Muscle of leg (tissue), 16 donors: ENCODE measurements at places on chromosomes 5 and 9. TPM values are rescaled to one million over a fixed set of nuclear protein-coding genes. Genes with fewer than 3 reads are reported as not detected.
A peak's percentile ranks its signal among the peaks of the same experiment; 100 is the strongest.

Gene THBS4
- polyA plus RNA-seq, result 132 TPM

GRCh38 chr5:10485142-10485795, 43.6 kb downstream of the ROPN1L start:
- peak; percentile 52 for DNase-seq

Gene ERMP1
- 7.9 TPM for polyA plus RNA-seq

GRCh38 chr9:123089040-123089439, 55.6 kb downstream of the GPR21 start:
- DNase-seq, result no peak

DNA sequence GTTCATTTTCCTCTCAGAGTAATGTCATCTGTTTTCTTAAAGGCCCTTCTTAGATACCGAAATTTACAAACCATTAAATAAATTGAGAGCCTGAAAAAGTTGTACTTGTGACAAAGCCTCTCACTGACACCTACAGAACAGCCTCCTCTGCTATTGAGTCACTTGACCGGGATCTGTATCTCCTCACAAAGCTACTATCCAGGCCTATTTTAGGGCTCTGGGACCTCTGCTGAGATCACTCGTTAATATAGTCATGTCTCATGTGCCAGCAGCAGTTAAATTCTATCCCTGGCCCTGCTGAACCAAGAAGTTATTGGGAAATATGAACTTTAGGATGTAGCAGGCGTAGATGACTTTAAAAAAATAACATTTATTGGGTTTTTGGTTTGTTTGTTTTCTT, 31.1 kb downstream of the FBXO38 start:
- DNase-seq, result peak; percentile 7

DNA sequence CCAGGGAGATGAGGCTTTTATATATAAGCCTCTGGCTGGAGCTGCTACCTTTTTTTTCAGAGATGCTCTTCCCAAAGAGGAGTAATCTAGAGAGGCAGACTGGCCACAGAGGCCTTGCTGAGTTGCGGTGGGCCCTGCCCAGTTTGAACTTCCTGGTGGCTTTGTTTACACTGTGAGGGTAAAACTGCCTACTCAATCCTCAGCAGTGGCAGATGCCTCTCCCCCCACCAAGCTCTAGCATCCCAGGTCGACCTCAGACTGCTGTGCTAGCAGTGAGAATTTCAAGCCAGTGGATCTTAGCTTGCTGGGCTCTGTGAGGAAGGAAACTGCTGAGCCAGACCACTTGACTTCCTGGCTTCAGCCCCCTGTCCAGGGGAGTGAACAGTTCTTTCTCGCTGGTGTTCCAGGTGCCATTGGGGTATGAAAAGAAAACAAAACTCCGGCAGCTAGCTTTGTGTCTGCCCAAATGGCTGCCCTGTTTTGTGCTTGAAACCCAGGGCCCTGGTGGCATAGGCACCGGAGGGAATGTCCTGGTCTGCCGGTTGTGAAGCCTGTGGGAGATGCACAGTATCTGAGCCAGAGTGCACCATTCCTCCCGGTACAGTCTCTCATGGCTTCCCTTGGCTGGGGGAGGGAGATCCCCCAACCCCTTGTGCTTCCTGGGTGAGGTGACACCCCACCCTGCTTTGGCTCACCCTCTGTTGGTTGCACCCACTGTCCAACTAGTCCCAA, 219.5 kb upstream of the IZUMO3 start:
- DNase-seq, result no peak

DNA sequence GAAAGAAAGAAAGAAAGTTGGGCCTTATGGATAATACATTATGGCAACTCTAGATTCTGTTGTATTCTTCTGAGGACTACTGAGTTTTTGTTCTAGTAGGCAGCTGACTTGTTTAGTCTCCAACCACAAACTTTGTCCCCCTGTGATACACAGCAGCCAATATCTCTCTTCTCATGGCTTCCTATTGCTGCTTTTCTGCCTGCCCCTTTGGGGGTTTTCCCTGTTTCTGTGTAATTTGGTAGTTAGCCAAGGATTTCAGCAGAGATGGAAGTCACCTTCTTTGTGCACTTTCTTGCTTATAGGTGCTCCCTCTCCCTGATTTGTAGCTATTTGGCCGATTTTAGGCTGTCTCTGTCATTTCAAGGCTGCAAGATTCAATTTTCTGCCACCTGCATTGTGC, 109.6 kb downstream of the FGF1 start:
- DNase-seq, result no peak

DNA sequence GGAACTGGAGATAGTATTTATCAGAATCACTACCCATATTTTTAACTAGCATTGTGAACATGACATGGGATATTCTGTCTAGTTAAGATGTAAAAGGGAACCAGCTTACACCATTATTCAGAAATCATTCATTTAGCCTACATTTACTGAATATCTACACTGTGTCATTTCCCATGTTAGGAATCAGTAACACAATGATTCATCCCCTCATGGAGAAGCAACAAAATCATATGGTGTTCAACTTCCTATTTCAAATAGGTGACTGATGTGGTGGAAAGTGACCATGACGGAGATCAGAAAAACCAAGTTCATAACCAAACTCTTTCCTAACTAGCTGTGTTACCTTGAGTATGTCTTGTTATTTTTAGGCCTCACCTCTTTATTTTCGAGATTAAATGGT, 550.0 kb upstream of the TUSC1 start:
- DNase-seq, result no peak

GRCh38 chr9:134597041-134597913, 44.3 kb upstream of the COL5A1 start:
- DNase-seq, result no peak

DNA sequence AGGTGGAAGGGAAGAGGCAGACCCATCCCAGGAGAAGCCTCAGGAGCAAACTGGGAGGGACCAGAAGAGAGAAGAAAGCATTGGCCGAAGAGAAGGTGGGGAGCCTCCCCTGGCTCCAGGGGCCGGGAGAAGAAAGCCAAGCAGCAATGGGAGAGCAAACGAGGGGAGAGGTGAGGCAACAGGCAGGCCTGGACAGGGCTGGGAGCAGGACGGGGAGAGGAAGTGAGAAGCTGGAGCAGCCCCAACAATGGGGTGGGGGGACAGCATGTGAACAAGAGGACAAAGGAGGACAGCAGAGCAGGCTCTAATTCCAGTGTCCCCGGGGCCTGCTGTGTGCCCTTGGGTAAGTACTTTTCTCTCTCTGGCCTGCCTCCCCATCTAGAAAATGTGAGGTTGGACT, 115.3 kb downstream of the PSD2 start:
- no peak for DNase-seq

DNA sequence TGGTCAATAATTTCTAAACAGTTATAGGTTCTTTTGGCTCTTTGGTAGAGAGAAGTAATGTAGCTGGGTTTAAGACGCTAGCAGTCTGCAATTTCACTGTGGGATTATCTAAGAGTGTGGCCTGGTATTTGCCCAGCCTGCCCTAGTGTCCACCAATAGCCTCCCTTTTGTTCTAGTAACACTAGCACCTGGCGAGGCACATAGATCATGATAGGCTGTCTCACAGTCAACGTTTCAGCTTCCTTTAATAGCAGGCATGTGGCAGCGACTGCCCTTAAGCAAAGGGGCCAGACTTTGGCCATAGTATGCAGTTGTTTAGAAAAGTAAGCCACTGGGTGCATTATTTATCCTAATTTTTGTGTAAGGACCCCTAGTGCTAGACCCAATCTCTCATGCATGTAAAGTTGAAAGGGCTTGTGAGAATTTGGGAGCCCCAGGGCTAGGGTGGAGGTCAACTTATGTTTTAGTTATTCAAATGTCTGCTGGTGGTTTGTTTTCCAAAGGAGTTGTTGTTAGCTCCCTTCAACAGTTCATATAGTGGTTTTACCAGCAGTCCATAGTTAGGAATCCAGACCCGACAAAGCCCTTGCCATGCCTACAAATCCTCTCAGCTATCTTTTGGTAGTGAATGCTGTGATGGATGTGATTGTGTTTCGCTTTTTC, 274.3 kb downstream of the HTR1A start:
- DNase-seq, result no peak

DNA sequence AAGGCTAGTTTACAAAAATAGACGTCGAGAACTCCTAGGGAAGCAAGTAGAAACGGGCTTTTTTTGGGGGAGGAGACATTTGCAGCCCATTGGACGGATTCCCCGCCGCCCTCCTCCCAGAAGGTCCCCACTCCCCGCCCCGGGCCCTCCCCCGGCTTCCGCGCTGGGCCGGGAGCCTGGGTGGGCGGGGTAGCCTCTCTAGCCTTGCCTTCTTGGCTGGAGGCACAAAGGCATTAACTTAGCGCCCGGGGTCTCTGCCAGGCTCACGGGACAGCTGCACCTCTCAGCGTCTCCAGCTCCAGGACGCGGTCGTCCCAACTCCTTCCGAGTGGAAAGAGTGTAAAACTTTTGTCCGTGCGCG, at the start of gene DMRTA1:
Gene DMRTA1, plus strand, starts transcription at position 236 of the 361 bp plus-strand sequence. CDS start 242 bp downstream, outside the sequence.
- DNase-seq, result peak; percentile 93

- DNase-seq, result peak; percentile 64
Measured at GRCh38 chr5:32707418-32707997, 3.6 kb upstream of the NPR3 start.

Gene ZFP37
- polyA plus RNA-seq, result 2.7 TPM

DNA sequence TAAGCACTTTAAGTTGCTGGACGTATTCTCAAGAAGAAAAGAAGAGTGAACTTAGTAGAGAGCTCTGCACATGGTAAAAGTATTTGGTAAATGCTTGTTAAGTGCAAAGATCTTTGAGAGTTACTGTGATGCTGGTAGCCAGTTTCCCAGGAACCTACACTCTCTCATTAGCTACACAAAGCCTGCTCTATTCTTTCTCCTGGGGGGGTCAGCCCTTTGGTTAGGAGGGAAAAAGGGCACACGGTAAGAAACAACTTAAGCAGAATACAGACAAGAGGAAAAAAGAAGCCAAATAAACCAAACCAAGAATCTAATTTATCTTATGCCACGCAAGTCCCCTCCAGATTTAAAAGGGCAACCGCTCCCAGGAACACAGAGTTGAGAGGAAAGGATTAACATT, 1100.1 kb upstream of the CDH10 start:
- no peak for DNase-seq

Gene KIF12
- 0.63 TPM for polyA plus RNA-seq

Gene MEF2C
- polyA plus RNA-seq, result 811 TPM

Gene TERT
- polyA plus RNA-seq, result not detected

- DNase-seq, result peak; percentile 96
Measured at GRCh38 chr5:139262742-139263445, 30.6 kb upstream of the MATR3 start.

GRCh38 chr5:56734091-56734694, 81.2 kb upstream of the MAP3K1 start:
- DNase-seq, result no peak

DNA sequence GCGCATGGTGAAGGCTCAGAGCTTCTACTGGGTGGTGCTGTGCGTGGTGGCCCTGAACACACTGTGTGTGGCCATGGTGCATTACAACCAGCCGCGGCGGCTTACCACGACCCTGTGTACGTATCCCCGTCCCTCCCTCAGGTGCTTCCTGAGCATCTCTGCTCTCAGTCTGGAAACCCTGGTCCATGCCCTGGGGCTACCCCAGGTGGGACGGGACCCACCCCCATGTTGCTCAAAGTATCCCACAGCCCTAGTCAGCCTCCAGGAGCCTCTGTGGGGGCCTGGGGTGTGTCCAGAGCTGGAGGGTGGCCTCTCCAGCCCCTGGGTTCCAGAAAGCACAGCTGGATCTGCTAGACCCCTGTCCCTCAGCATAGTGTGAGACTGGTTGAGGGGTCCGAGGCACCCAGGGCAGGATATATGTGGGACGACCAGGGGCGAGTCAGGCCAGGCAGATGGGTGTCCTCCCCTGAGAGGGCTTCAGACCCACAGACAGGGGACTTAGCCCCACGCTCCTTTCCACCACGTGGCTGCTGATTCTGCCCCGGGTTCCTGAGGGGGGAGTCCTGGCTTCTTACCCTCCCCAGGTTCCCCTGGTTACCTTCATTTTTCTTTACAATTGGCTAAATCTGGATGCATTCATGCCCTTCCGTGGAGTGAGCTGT, 94.0 kb downstream of the CACNA1B start:
- DNase-seq, result no peak

- DNase-seq, result no peak
Measured at GRCh38 chr5:66138637-66139317, 5.3 kb upstream of the SREK1 start.

DNA sequence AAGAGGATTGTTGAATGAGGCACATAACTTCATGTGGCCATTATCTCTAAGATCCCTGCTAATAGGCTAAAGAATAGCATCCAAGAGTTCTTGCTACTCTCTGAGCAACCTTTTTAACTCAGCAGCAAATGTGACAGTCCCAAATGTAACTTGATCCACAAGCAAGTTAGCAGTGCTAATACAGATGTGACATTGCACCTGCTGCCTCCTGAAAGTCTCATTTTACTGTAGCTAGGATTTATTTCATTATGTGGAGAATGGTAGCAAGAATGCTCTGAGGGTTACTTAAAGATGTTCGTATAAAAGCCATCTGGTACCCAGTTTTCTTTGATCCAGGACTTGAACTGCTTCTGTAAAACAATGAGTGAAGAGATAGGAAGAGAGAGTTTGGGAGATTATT, 45.8 kb downstream of the CDH10 start:
- DNase-seq, result no peak

GRCh38 chr5:160171666-160172065, 52.4 kb upstream of the PWWP2A start:
- DNase-seq, result peak; percentile 33

DNA sequence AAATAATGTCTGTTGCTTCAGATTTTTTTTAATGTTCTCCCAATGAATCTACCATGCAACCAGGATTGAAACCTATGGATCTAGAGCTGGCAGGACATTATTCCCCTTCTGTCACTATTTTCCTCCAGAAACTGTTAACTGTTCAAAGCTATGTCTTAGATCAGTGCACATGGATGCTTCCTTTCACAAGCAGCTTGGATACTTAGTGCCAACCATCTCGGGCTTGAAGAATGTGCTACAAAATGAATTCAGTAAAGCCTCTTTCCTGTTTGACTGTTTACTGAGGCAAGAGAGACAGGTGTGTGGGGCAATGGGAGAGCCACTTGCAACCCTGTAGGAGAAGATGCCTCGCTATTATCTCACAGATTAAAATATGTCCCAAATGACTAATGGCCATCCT, 774.8 kb downstream of the KCTD16 start:
- no peak for DNase-seq

DNA sequence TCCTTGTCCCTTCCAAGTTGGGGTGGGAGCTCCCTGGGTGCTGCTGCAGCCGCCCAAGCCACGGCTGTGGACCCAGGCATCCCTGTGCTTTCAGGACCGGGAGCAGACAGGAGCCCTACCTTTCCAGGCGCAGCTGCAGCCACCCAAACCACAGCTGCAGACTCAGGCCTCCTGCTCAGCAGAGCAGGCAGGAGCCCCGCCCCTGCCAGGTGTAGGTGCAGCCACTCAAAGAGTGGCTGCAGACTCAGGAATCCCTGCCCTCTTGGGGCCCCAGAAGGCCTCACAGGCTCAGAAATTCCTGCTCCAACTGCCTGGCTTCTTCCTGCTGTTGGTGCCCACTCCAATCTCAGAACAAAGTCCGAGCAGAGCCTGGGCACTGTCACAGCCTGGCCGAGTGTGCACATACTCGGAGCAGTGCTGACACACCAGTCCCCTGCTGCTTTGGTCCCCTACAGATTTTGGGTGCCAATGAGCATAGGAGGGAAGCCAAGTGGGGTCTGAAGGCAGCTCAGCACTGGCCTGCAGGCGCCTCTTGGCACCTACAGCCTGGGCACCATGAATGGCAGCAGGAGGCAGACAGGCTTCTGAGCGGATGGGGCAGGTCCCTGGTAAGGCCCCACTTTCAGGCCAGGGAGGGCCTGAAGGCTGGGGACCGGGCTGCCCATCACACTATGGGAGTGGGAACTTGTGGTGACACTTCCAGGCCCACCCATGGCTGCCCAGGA, 6.0 kb upstream of the TESK1 start:
- DNase-seq, result no peak
